ENCODE measurements at places on chromosomes 5 and 9. TPM values are rescaled to one million over a fixed set of nuclear protein-coding genes. Genes with fewer than 3 reads are reported as not detected.

Gene GRXCR2
- not detected for total RNA-seq

Gene GFPT2
- 1.1 TPM for total RNA-seq

Gene LCN1
- total RNA-seq = not detected

Gene IER5L
- 93.7 TPM for total RNA-seq

Gene CD74
- 1.6 TPM for total RNA-seq

Gene CDH6
- total RNA-seq = 44.7 TPM

Gene GOLM1
- total RNA-seq = 27.0 TPM

Gene OR2S2
- total RNA-seq = not detected

Gene STKLD1
- total RNA-seq = 0.79 TPM

Gene SAXO1
- total RNA-seq = under 0.01 TPM

Gene C9orf153
- total RNA-seq = 0.26 TPM

Gene ANKRD20A1
- total RNA-seq = 0.12 TPM

Gene ORM2
- not detected for total RNA-seq

Gene ZNF354C
- 7.4 TPM for total RNA-seq

Gene ADAMTS6
- total RNA-seq = 23.5 TPM

Gene FANCG
- 14.1 TPM for total RNA-seq

Gene BTNL8
- not detected for total RNA-seq

Gene PCDHB9
- 0.44 TPM for total RNA-seq

Gene TXNDC8
- total RNA-seq = not detected

Gene SLC25A48
- not detected for total RNA-seq

Gene TRPM6
- total RNA-seq = not detected

Gene PCDHGB7
- 17.3 TPM for total RNA-seq

Gene N4BP3
- total RNA-seq = 1.5 TPM

Gene FGF18
- 0.12 TPM for total RNA-seq

Gene NMUR2
- total RNA-seq = not detected

Gene ABL1
- total RNA-seq = 58.1 TPM

Gene TMEM252
- not detected for total RNA-seq

All from aortic smooth muscle cell (primary cell).